GM23338 (cell line): ENCODE measurements at places on chromosomes 12 and 14.

DNA sequence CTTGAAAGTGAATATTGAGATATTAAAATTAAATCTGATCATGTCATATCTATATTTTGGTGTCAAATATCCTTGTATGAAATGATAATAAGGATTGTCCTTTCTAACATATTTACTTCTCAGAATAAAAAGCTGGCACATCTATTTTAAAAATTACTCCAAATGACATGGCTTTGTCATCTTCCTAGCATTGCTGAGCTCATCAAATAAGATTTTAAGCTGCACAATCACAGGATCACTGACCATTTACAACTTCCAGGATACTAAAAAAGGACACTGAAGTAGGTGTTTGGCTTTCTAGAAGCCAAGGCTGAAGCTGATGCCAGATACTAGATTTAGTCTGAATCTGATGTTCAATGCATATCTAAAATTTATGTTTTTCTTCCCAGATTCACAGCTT, 351.1 kb downstream of the BMP4 start:
- no peaks in the 10 kb centered on the region for H3K4me1 ChIP-seq
- H3K27ac ChIP-seq = no peak overlapping the region
- H3K36me3 ChIP-seq = no peaks in the 10 kb centered on the region
- H3K27me3 ChIP-seq = no peaks in the 10 kb centered on the region
- H3K4me3 ChIP-seq = no peak overlapping the region

DNA sequence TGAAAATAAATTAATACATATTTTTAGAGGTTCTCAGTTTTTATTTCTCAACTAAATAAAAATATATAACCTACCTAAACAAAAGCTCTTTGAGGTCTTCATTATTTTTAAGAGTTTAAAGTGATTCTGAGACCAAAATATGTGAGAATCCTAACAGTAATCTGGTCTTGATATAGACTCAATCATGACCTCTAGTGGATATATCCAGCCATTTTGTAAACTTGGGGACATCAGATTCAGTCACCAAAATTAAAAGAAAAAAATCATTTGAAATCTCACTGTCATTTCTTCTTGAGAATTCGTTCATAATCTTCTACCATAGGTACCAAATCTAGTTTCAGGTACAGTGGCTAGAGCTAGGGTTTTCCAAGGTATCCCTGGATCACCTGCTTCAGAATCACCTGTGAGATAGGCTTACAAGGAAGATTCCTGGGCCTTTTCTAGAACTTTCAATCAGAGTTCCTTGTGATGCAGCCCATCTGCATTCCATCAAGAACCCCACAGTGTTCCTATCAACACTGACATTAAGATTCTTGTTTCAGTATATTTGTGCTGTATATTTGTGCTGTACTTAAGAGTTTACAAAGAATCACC, 214.9 kb downstream of the ADAMTS20 start:
- H3K27me3 ChIP-seq = no peaks in the 10 kb centered on the region
- no peaks in the 10 kb centered on the region for H3K36me3 ChIP-seq
- no peak overlapping the region for H3K27ac ChIP-seq
- H3K4me3 ChIP-seq = no peak overlapping the region
- DNase-seq = peak; percentile 57
- no peaks in the 10 kb centered on the region; the same call in 1 of the 2 replicates for H3K4me1 ChIP-seq

DNA sequence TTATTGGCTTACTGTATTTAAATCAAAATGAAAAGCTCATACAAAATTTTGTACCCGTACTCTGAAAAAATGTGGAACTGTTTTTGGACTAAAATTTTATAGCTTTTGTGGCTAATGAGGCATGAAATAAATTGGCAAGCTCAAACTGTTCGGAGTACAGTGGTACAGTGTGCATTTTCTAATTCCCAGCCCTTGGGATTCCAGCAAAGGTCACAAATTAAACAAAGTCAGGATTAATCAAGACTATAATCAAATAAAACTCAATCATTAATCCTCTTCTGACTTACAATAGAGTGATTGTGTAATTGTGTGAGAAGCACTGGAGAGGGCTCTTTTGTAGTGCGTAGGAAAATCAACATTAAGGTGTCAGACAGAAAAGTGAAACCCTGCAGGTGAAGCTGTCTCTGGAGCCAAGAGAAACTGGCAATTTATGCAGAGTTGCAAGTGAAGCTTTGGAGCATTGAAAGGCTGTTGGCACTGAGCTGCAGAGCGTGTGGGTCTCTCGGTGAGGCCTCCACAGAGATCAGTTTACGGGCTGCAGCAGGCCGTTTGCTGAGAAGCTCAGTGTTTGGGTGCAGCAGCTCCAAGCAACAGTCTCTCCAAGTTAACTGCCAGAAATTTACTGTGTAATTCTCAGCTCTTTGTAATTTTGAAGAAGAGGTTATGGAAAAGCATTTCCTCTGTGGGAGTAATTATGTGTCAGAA, 275.9 kb downstream of the FBXL14 start:
- DNase-seq = peak; percentile 48
- no peaks in the 10 kb centered on the region for H3K4me1 ChIP-seq
- no peaks in the 10 kb centered on the region for H3K27me3 ChIP-seq

GRCh38 chr12:103387385-103387784, 108.4 kb downstream of the C12orf42 start:
- no peaks in the 10 kb centered on the region for H3K4me1 ChIP-seq
- DNase-seq = no peak
- H3K27ac ChIP-seq = no peak overlapping the region
- no peak overlapping the region for H3K4me3 ChIP-seq
- H3K36me3 ChIP-seq = no peaks in the 10 kb centered on the region
- H3K27me3 ChIP-seq = no peaks in the 10 kb centered on the region

DNA sequence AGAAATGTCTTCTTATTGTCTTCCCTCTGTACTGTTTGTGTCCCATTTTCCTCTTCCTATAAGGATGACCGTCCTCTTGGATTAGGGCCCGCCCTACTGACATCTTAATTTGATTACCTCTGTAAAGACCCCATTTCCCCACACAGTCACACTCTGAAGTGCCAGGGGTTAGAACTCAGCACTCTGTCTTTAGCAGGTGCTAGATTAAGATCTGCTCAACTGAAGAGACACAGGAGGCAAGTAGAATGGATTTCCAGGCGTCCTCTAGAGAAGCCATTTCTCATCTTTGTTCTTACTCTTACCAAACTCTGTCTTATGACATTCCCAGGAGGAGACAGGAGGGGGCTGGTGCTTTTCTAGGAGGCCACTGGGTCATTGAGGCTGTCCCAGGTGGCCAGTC, 50.8 kb downstream of the VCPKMT start:
- no peaks in the 10 kb centered on the region for H3K36me3 ChIP-seq
- H3K27me3 ChIP-seq = no peaks in the 10 kb centered on the region
- H3K4me3 ChIP-seq = no peak overlapping the region
- H3K4me1 ChIP-seq = peaks cover 24% of the 10 kb centered on the region
- H3K27ac ChIP-seq = no peak overlapping the region

DNA sequence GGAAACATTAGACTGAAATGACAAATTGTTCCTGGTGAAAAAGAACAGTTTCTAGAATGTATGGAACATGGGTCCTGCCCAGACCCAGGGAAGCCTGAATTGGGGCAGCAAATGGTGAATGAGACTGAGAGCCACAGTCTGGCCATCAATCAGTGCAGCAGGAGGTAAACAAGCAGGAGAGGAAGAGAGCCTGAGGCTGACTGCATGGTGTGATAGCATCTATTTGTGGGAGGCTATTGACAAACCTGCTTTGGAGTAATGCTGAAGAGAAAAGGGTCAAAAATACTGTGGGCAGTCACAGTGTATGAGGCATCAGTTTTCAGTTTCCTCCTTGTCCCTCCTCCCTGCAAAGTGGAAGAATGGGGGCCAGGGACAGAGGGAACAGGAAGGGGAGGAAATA, 136.8 kb downstream of the ANKS1B start:
- no peak overlapping the region for H3K27ac ChIP-seq
- H3K4me1 ChIP-seq = no peaks in the 10 kb centered on the region
- DNase-seq = no peak
- H3K4me3 ChIP-seq = no peak overlapping the region

DNA sequence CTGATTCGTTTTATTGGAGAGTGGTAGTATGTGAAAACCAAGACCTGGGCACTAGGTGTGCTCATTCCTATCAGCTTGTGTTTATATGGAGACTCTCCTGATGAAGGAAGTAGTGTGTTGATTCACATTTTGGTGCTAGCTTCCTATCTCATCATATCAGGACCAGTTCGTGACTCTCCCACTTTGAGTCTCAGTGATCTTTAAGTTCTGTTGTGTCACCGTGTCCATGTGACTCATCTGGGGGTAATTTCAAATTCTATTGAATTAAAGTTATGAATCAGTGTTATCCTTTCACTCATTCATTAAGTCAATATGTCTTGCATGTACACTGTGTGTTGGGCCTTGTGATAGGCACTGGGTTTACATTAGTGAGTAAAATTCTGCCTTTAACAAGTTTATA, 180.2 kb downstream of the CACNA1C start:
- no peaks in the 10 kb centered on the region for H3K36me3 ChIP-seq
- H3K4me3 ChIP-seq = no peak overlapping the region
- DNase-seq = no peak
- no peaks in the 10 kb centered on the region for H3K27me3 ChIP-seq
- no peaks in the 10 kb centered on the region for H3K4me1 ChIP-seq

- DNase-seq = no peak
- H3K27ac ChIP-seq = no peak overlapping the region
- no peaks in the 10 kb centered on the region for H3K27me3 ChIP-seq
- no peak overlapping the region for H3K4me3 ChIP-seq
- peaks cover 3% of the 10 kb centered on the region; the same call in 1 of the 2 replicates for H3K36me3 ChIP-seq
Measured at GRCh38 chr14:80117876-80118275, 93.4 kb downstream of the DIO2 start.

GRCh38 chr12:78797196-78797931, 67.2 kb upstream of the SYT1 start:
- H3K27ac ChIP-seq = no peak overlapping the region
- H3K36me3 ChIP-seq = no peaks in the 10 kb centered on the region
- no peaks in the 10 kb centered on the region for H3K27me3 ChIP-seq
- no peak overlapping the region for H3K4me3 ChIP-seq
- peaks cover 7% of the 10 kb centered on the region for H3K4me1 ChIP-seq

DNA sequence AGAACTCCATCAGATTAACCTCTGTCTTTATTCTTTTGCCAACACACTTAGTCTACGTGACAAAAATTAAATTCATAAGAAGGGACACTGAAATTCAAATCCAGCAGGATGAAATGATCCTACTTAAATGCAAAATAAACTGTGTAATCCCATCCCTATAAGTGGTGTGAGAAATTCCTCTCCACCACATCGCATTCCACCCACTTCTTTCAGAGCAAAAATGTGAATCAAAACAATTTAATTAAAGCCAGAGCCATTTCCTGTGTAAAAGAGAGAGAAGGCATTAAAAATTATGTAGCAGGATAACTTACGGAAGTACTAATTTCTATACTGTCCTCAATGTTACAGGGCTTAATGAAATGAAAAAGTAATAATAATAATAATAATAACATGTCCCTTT, 844.3 kb downstream of the GALC start:
- H3K4me1 ChIP-seq = peaks cover 34% of the 10 kb centered on the region
- H3K36me3 ChIP-seq = no peaks in the 10 kb centered on the region
- peak; percentile 18 for DNase-seq
- H3K27me3 ChIP-seq = peaks cover 69% of the 10 kb centered on the region
- no peak overlapping the region for H3K27ac ChIP-seq
- no peak overlapping the region for H3K4me3 ChIP-seq

DNA sequence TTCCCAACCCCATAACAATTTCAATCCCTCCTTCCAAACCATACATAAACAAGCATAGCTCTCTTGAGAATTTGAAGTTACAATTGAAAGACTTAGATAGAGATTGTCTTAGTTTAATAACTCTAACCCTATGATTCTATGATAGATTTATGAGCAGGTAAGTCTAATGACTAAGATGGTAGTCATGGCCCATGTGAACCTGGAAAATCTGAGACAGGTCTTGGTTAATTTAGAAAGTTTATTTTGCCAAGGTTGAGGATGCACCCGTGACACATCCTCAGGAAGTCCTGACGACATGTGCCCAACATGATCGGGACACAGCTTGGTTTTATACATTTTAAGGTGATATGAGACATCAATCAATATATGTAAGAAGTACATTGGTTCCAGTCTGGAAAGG, 248.8 kb downstream of the KCNH5 start:
- H3K36me3 ChIP-seq = no peaks in the 10 kb centered on the region
- H3K27ac ChIP-seq = no peak overlapping the region
- H3K4me3 ChIP-seq = no peak overlapping the region
- H3K27me3 ChIP-seq = no peaks in the 10 kb centered on the region
- H3K4me1 ChIP-seq = peaks cover 6% of the 10 kb centered on the region
- DNase-seq = no peak

DNA sequence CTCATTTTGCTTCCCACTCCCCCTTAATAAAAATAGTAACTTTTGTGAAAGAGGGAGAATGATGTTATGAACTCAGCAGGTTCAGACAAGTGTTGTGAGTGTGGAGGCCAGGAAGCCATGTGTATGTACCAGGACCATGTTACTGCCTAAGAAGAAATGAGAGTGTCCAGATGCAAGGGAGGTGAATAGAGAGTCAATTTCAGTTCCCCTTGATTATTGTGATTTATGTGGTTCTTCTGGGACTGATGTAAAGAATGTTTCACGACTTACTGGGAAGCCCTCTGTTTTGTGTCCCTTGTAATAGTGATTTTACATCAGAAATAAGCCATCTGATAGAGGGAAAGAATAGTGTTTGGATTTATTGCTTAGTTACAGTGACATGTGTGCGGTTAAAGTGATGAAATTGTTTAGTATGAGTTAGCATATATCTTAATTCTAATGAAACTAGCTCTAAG, 32.5 kb downstream of the FBXO34 start:
- H3K4me3 ChIP-seq = no peak overlapping the region
- no peak for DNase-seq
- no peaks in the 10 kb centered on the region for H3K27me3 ChIP-seq
- H3K27ac ChIP-seq = no peak overlapping the region
- peaks cover 25% of the 10 kb centered on the region for H3K4me1 ChIP-seq

DNA sequence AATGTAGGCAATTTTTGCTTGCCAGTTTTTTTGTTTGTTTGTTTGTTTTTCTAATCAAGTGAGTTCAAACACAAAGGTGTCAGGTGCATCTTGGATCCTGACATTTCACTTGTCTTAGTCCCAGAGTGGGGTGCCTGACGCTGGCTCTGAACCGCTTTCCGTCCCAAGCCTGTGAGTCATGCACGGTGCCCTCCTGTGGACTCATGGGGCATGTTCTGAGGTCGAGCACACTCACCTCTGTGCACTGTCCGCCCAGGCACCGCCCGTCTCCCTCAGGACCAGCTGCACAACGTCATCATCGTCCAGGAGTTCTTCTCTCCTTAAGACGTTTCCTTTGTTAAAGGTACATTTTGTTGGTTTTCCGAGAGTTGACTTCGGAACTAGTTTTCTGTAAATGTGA, 98.2 kb downstream of the GLT1D1 start:
- H3K36me3 ChIP-seq = no peaks in the 10 kb centered on the region; the same call in 1 of the 2 replicates
- H3K4me3 ChIP-seq = no peak overlapping the region
- no peaks in the 10 kb centered on the region for H3K4me1 ChIP-seq
- no peak for DNase-seq
